ENCODE measurements at places on chromosomes 4 and X.

DNA sequence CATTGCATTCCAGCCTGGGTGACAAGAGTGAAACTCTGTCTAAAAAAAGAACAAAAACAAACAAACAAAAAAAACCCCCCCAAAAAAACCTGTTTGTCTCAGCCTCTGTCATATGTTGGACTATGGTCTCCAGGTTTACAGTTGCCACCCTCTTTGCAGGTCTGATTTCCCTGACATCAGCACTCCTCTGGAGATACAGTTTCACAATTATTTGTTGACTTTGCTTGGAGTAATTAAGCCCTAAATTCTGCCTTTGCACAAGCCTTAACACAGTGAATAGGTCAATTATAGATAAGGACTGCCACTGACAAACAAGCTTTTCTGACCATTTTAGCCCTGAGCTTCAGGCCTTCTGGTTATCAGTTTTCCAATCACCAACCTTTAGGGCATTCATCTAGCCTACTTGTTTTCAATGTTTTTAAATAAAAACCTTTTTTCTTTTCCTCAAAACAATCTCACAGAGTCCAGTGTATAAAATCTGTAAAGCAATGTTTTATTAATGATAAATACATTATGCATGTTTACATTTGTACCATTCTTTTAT is 20.4 kb upstream of the MAPK10 start:
- no peak for DNase-seq

- DNase-seq: no peak
Measured at GRCh38 chr4:69860521-69861298, 765 bp upstream of the SULT1E1 start.

DNA sequence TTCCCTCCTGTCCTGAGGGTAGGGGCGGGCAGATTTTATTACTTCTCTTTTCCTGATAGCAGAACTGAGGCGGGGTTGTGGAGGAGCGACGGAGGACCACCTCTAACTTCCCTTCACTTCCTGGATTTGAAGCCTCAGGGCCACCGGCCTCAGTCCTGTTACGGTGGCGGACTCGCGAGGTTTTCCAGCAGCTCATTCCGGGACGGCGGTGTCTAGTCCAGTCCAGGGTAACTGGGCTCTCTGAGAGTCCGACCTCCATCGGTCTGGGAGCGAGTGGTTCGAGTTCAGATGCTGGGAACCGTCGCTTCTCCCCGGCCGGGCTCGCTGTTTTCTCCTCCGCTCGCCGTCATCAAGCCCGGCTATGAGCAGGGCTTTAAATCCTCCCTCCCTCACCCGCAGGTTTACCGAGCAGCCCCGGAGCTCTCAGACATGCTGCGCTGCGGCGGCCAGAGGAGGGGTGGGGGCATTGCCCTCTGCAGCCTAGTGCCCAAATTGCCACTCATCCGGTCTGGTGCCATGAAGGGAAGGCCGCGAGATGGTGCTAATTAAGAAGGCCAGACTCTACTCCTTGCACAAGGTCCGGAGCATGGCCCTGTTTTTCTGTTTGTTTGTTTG is 23.3 kb downstream of the HAND2 start:
- DNase-seq: no peak

DNA sequence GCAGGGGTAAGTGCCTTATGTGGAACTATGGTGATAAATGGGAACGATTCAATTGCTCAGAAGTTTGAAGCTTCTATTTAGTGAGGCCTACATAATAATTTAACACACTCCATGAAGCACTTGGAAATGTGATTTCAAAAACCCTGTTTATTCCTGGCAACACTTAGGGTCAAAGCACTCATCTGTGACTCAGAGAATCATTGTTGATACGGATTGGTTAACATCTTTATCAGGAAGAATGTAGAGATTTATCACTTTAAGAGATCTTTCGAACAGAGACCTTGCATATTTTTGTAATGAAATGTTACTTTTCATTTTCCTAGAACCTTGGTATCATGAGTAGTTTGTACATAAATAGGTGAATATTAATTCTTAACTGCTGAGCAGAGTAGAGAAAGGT is 269.1 kb upstream of the SLIT2 start:
- no peak for DNase-seq

GRCh38 chr4:17584521-17585213 is 7.7 kb downstream of the LAP3 start:
- no peak for DNase-seq

DNA sequence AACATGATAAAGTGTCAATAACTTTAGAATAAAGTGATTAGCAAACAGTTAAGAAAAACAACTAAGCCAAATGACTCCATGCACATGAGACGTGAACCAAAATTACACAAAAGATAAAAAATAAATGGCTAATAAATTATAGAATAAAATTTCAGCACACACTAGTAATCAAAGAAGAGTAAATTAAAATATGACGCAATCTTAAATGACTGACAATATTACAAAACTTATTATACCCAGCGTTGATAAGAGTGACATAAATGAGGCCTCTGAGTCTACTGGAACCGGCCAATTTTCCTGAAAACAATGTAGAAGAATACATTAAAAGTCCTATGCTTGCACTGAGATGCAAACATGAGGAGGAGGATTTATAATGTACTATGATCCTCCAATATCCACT is 187.4 kb downstream of the DHX15 start:
- no peak for DNase-seq

DNA sequence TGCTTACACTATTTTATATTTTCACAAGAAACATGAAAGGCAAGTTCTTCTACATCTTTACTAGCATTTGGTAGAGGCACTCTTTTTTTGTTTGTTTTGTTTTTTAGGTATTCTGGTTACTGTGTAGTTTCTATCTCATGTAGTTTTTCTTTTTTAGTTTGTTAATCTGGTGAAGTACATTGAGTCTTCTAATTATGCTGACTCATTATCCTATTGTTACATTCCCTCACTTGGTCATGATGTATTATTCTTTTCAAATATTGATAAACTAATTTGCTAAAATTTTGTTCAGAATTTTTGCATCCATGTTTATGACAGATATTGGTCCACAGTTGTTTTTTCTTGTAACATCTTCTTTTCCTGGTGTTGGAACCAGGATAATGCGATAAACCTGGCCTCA is 4.7 kb downstream of the GK2 start:
- DNase-seq: no peak

DNA sequence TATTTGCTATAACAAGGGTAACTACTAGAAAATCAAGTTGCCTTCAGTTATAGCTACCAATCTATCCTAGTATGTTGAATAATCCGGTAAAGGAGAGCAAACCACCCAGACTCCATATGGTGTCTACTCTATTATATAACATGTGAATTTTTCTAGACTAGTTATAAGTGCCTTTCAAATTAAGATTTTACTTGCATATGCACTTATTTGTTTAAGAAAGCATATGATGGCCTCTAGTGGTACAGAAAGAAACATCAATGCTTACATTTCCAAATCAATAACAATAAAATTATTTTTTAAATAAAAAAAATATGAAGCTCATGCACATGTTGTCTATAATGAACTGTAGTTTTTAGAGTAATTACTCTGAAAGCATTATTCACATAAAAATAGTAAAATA is 1516.4 kb upstream of the PABPC4L start:
- DNase-seq: no peak

GRCh38 chrX:40952855-40953254 is 132.4 kb upstream of the USP9X start:
- DNase-seq: no peak

DNA sequence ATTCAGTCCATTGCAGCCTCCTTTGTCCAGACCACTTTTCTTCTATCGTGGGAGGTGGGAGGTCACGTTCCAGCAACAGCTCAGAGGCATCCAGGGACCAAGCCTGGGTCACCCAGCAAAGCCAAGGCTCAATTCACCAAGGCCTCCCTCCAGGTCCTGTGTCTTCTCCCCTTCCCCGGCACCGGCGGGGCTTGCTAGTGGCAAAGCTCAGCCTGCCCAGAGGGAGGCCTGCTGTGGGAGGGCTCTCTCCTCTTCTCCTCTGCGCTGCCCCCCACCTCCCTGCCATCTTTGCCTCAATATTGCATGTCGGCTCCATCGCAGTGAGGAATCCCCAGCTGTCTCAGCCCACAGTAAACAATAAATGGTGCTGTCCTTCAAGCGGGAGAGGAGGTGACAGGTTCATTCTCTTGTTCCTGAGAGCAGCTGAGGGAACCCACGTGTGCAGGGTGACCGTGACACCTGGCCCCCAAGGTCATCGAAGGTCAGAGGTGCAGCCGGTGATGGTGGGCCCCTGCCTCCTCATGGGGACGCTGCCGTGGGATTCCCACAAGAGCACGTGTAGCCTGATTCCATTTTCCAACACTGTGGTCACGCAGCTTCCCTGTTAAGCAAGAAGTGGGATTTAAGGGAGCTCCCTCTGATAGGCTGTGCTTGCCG is 111.5 kb upstream of the PSAPL1 start:
- DNase-seq: no peak

- no peak for DNase-seq
Measured at GRCh38 chrX:39782276-39782675, 315.5 kb downstream of the BCOR start.

- no peak for DNase-seq
Measured at GRCh38 chrX:137305404-137305803, 260.5 kb upstream of the ZIC3 start.

DNA sequence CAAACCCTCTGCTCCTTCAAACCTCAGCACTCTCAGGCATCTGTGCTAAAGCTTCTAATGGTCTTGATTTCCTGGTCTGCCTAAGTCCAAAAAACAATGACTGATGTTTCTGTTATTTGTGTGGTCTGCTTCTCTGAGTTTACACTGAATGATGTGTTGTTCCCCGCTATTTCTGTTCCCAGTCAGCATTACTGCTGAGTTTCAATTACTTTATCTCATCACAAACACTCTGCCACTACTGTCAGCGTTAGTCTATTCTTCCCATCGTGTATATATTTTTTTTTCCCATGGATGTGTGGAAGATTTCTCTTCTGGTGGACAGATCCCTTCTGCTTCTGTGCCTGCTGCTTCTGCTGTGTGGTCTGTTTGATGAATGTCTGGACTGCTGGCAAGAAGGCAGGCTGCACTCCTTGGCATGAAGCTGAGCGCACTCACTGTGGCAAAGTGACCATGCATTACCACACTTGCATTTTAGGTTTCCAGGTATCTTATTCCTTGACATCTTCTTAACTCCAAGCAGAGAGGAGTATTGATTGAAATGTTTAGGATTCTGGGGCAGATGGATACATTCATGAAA is 106.9 kb upstream of the PAQR3 start:
- DNase-seq: no peak

DNA sequence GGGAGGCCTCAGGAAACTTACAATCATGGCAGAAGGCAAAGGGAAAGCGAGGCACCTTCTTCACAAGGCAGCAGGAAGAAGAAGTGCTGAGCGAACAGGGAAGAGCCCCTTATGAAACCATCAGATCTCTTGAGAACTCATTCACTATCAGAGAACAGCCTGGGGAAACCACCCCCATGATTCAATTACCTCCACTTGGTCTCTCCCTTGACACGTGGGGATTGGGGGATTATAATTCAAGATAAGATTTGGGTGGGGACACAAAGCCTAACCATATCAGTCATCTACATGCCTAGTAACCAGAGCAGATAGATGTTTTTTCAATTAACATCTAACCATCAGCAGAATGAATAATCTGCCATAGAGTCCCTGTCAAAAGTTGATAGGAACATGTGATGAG is 30.4 kb downstream of the FAM13A start:
- no peak for DNase-seq

DNA sequence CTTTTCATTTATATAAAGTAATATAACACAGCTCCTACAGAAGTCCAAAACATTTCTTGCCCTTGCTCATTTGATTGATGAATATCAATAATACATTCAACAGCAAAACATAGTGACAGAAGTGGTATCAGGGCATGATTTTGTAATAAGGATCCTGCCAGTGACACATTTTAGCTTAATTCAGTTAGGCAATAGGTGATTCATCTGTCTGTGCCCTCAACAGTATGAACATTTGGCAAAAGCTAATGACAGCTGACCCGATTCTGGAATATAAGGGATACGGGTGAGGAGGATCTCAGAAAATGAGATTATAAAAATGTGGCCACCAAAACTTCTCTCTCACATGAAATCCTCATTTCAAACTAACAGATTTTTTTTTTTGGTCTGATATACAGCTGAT is 294.0 kb downstream of the CAMK2D start:
- DNase-seq: no peak

DNA sequence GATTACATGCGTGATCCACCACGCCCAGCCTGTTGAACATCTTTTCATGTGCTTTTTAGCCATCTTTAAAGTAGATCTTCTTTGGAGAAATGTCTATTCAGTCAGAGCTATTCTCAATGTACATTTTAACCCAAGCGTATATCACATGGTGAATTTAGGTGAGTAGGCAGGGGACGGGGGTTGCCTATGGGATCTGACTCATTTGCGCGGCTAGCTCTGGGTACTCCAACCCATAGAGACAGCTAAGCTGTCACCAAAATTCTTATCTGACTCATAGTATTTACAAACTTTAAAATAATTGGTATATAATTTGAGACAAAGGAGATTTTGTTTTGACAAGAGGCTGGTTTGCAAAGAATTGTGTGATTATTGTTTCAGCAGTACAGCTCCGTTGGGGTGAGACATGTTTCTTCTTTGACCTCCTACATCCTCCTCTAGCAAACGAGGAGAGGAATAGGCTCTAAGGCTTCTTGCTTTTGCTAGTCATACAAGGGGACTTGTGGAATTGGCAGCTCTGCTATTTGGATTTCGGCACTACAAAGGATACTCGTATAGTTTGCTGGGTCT is 12.0 kb downstream of the NSDHL start:
- DNase-seq: no peak

GRCh38 chr4:165556383-165556782 is 177.6 kb downstream of the CPE start:
- no peak for DNase-seq

GRCh38 chr4:148961526-148961925 is 519.3 kb upstream of the NR3C2 start:
- DNase-seq: no peak

DNA sequence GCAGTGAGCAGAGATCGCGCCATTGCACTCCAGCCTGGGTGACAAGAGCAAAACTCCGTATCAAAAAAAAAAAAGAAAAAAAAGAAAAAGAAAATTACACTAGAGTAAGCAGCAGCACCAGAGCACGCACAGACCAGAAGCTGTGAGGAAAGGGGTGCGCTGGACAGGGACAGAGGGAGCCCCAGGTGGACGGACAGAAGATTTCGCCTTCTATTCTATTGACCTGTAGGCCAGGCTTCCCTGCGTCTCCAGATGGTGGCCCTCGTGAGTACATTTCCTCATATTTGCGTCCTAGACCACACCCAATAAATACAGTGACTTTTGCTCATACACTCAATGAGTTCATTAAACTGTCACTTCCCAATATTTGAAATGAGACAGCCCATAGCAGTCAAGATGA is 19.1 kb downstream of the MTNR1A start:
- DNase-seq: no peak

- DNase-seq: no peak
Measured at GRCh38 chr4:94911106-94911505, 153.4 kb downstream of the BMPR1B start.

GRCh38 chr4:22003878-22004277 is 55.3 kb upstream of the KCNIP4 start:
- no peak for DNase-seq

GRCh38 chr4:184392748-184393559 is 81.4 kb downstream of the IRF2 start:
- no peak for DNase-seq

- no peak for DNase-seq
Measured at GRCh38 chr4:82562564-82562854, 721 bp upstream of the TMEM150C start.

- DNase-seq: no peak
Measured at GRCh38 chr4:168304744-168305459, 13.7 kb downstream of the DDX60 start.
